ENCODE measurements at places on chromosomes 5 and 9. TPM values are rescaled to one million over a fixed set of nuclear protein-coding genes. Genes with fewer than 3 reads are reported as not detected.

Gene MFAP3
- total RNA-seq = 13.5 TPM

Gene CNTLN
- total RNA-seq = 25.8 TPM

Gene FOXD4L6
- not detected for total RNA-seq

Gene OR1J2
- total RNA-seq = not detected

Gene PCDHA9
- 0.49 TPM for total RNA-seq

Gene GPR150
- 0.27 TPM for total RNA-seq

Gene TMEM171
- total RNA-seq = 0.90 TPM

Gene PCDHA1
- 0.09 TPM for total RNA-seq
